WTC11 (cell line): ENCODE measurements at places on chromosomes 16 and 17.
A peak's percentile ranks its signal among the peaks of the same experiment; 100 is the strongest.

DNA sequence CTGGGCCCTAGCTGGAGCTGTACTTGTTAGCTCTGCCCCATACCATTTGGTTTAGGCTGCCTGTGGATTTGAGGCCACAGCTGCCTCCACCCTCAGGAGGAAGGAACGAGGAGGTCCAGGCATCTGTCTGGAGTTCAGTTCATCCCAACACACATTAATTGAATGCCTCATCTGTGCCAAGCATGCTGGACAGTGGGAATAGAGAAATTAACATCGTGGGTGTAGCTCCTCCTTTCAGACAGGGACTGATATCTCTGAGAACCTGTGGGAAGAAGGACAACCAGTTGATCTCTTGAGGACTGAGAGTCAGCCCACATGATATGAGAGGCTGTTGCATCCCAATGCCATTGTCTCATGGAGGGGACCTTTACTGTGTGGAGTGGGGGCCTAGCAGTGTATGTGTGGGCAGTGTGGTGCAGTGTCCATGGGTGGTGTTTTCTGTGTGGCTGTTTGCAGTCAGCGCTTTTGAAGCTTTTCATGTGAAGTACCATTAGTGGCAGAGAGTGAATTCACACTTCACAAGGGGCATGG lies 29.4 kb upstream of the DDX52 start:
- no peak for DNase-seq

DNA sequence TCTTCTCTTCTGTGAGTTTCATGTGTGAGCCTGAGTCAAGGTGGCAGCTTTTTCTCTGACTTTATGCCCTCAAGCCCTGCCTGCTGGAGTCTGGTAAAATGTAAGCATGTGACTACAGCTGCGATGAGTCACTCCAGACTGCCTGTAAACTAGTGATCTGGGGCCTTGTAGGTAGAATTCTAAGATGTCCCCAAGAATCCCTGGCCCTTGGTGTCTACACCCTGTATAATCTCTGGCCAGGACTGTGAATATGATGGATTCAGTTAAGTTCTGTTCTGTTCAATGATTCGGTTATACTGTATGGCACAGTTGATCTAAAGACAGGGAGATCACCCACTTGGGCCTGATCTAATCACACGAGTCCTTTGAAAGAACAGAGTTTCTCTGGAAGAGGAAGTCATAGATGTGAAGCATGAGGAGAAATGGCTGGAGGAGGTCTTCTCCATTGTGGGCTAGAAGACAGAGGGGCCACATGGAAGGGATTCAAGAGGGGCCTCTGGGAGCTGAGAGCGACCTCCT lies 29.8 kb downstream of the PRSS54 start:
- no peak for DNase-seq

DNA sequence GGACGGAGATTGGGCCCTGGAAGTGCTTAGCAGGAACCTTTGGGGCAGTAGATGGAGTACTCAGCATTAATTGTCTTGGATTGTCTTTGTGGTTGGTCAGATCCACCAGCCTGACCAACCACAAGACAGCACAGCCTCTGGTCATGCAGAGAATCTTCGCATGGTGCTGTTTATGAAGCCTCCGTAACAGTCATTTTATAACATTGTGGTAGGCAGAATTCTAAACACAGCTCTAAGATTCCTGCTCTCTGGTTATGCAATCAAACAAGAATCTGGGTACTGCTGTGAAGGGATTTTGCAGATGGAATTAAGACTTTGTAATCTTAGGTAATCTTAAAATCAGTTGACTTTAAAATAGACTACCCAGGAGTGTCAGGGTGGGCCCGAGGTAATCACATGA lies 312.2 kb upstream of the GOT2 start:
- no peak for DNase-seq

DNA sequence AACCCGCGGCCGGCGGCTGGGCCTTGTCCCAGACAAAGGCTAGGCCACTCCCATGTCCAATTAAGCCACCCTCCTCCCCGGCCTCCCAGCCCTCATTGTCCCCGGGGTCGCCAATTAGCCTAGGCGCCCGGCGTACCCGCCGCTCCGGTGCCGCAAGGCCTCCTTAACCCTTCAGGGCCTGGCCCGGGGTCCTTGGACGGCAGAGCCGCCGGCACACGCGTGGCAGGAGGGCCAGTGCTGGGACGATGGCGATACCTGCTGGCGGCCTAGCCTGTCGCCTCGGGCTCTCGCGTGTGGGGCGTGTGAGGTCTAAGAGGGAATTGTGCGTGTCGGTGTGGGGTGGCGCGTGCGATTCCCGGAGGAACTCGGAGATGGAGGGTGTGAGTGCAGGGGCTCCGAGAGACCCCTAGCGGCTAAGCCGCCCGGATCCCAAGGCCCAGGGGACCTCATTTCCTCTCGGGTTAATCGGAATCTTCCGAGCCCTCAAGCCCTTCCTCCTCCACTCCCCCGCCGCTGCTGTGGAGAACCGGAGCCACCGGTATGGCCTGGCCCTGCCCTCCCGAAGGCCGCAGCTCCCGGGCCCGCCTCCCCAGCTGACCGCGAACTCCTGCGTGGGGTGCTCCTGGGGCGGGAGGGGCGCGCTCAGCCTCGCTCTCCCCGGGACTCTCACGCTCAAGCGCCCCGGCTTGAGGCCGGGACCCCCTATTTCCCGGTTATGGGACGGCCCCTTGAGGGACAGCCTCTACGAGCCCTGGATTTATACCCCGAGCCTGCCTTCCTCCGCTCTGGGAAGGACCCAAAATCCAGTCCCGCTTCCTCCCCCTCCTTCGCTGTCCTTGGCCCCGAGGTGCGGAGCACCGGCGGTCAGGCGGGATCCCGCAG lies 11.9 kb downstream of the TBX2 start:
- DNase-seq: peak; percentile 61

GRCh38 chr16:56191156-56191815 lies at the start of gene GNAO1:
Gene GNAO1 (plus strand): TSS chr16:56191489. CDS start chr16:56192236, 747 bp downstream.
- DNase-seq: peak; percentile 71

DNA sequence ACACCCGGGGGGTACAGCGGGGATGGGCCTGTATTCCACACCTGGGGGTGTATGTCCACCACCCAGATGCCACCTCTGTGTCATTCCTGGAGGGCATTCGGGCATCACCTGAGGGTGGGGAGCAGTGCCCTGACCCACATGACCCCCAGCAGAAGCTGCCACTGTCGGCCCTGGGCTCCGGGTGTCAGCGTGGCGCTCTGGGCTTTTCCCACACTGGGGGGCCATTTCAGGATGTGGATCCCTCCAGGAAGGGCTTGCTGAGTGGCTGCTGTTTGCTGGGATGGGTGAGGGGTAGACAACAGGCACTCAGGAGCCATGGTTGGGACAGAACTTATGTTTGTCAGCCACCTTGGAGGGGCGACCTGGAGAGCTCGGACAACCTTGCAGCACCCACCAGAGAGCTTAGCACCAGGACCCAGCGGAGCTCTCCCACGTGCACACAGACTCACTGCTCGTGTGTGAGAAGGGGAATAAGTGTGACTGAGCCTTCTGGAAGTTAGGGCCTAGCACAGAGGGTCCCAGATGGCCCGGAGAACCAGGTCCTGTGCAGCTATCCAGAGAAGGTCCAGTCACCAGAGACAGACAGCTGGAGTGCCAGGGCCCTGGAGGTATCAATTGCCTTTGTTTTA lies 102.7 kb downstream of the METRNL start:
- peak; percentile 7 for DNase-seq

GRCh38 chr16:79833559-79833958 lies 233.0 kb upstream of the MAF start:
- no peak for DNase-seq

DNA sequence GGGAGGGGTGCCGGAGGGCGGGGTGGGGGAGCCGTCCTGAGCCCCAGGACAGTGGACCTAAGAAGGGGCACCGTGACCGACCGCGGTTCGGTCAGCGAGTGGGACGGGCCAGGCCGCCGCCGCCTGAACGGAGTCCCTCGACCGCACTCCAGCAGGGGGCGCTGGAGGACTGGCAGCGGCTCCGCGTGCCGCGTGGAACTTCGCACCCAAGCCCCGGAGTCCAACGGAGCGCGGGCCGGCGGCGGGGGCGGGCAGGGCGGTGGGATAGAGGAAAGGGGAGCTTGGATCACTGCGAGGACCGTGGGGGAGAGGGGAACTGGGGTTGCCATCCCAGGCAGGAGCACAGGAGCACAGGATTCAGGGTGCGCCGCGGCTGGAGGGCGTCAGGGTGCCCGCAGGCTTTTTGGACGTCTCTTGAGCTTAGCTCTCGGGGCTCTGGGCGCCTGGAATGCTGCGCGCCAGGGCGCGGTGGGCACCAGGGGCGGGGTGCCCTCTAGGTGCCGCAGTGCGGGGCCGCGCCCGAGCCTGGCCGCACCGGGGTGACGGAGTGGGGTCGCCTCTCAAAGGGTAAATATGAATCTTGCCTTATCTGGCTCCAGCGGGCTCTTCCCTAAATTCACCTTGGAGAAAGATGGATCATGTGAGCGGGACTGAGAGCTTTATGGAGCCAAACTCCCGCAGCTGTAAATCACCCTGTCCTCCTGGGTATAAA lies 379 bp upstream of the OTOP2 start:
- DNase-seq: peak; percentile 79
